ENCODE measurements at places on chromosomes 12 and 14.

DNA sequence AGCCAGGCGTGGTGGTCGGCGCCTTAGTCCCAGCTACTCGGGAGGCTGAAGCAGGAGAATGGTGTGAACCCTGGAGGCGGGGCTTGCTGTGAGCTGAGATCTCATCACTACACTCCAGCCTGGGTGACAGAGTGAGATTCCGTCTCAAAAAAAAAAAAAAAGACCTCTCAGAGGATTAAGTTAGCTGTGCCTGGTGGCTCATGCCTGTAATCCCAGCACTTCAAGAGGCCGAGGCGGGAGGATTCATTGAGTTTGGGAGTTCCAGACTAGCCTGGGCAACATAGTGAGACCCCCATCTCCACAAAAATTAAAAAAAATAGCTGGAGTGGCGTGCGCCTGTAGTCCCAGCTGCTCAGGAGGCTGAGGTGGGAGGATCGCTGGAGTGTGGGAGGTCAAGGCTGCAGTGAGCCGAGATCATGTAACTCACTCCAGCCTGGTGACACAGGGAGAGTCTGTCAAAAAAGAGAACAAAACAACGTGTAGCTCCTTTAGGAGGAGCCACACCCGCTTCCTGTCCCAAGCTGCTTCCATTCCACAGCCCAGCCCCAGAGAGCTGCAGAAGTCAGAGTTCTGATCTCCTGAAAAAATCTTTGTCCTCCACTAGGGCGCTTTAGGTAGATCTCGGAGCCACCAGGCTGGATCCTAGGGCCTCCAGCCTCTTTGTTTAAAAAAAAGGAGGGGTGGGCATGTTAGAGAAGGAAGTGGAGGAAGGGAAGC, 11.5 kb upstream of the ULK1 start:
- no peak for DNase-seq

GRCh38 chr14:26191123-26191522, 406.7 kb downstream of the NOVA1 start:
- no peak for DNase-seq

GRCh38 chr12:92992041-92992440, 62.9 kb upstream of the EEA1 start:
- DNase-seq = no peak

DNA sequence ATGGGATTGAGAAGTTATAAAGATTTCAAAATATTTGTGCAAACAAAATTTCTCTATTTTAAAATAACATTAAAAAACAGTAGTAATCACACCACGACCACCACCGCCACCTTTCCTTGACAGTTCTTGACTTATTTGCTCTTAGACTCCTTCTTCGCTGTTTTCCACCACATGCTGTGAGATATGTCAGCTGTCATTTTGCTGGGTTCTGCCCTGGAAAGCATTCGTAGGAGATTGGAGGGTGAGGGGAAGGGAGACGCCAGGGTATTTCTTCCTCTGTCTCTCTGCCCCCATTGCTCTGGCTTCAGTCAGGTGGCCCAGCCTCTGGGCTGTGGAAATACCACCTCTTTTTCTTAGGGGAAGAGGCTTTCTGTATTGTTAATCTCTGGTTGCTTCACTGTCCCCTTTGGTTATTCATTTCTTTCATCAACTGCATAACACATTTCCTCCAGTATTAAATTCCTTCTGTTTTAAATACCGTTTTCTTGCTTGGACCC, 186.2 kb downstream of the NEDD1 start:
- no peak for DNase-seq
